ENCODE measurements at places on chromosomes 2 and 18.

GRCh38 chr18:2923464-2923863 is 76.7 kb downstream of the EMILIN2 start:
- DNase-seq = no peak

- DNase-seq = no peak
Measured at GRCh38 chr2:37552339-37552738, 119.1 kb downstream of the CDC42EP3 start.

DNA sequence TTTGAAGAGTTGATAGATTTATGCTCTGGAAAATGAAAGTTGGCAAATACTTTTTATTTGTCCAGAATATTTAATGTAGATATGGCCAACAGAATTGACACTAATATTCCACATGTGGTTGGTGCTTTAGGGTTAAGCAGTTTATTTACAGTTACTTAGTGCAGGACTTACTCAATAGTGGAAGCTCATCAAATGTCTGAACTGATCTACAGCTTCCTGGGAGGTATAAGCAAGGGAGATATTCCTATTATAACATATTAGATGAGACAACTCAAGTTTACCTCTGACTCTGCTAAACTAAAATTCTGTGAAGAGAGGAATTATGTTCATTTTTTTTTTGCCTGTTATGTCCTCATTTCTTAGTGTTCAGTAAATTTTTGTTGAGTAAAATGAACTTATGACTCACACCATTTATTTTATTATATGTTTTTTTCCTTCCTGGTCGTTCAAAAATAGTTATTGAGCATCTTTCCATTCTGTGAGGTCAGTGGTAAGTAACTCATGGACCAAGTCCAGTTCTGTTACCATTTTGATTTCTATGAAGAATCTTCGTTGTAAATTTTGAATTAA is 13.6 kb downstream of the ABI2 start:
- DNase-seq = no peak

DNA sequence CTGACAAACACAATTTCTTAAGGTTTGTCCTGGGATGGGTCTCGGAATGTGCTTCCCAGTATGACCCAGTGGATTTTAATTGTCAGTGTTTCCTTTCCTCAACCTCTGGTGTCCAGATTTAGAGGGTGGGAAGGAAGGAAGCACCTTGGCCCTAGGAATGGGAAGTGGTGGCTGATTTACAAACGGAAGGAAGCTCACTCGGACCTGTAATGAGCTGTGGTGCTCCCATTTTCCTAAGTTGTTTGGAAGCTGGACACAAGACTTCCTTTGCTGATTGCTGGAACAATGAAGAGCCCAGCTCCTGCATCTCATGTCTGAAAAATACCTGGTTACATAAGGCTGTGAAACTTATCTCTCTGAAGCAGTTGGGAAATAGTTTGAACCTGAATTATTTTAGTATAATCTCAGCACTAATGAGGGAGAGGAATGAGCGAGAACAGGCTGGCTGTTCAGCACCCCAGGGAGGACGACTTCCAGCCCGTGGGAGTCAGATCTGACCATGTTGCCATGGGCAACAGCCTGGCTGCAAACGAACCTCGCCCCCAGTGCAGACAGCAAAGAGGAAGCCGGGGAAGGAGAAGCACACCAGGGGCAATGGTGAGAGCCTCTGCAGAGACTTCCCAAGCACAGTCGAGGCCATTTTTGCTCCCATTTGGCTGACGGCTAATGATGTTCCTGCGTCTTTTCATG is 74.4 kb upstream of the ASB18 start:
- no peak for DNase-seq

GRCh38 chr2:176128982-176129796 is at the start of gene HOXD8:
TSS of gene HOXD8 (plus strand) at chr2:176129705. CDS start at chr2:176130367, 662 bp downstream.
- no peak for DNase-seq

DNA sequence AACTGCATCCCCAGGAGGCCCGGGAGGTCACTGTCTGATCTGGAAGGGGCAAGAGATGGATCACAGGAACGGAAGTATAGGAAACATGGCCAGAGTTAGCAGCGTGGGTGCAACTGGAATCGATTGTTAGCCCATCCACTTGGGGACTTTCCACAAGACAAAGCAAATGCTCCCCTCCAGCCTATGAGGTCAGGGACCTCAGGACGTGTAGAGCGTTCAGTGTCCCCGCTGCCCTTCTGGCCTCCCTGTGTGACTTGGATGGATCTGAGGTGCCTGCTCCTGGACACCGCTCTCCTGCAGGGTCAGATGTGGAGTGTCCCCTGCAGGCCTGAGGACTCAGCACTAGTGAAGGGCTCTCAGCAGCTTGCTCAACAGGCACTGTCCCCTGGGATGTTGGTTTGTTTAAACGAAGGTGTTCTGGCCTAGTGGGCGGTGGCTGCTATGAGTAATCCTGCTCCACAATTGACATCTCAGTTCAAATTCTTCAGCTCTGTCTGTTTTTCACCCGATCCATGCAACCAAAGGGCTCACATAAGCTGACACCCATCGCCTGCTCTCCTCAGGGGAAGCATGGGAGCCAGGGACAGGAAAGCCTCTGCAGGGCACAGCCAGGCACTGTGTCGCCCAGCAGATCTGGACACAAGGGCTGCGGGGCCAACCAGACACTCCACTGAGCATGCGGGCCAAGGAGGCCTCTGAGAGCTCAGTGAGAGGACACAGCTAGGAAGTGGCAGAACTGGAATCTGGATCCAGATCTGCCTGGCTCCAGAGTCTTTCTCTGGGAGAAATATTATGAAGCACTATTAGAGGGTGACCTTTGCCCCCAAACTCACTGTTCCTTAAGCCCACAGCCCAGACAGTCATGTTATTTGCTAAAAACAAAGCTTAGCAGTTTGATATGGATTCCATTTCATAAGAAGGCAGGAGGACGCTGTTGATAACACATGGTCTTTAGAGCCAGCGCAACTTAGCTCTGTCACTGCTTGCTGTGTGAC is 78.5 kb downstream of the RHOB start:
- DNase-seq = no peak

- no peak for DNase-seq
Measured at GRCh38 chr2:78614726-78615125, 410.8 kb upstream of the REG3G start.

DNA sequence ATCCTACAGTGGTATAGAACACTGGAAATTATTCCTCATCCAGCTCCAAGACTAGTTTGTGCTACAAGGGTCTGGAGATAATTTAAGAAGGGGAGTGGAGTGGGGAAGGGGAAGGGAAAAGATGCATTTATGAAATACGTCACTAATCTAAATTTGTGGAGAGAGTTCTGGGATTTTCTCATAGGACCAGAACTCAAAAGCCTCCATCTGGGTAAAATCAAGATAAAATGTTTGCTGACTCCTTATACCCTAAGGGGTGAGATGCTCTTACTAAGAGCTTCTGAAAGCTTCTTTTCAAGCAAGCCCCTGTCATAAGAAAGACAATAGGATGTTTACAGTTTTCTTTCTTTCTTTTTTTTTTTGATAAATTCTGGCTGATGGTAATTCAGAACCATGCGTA is 88.5 kb upstream of the RBMS1 start:
- no peak for DNase-seq

- no peak for DNase-seq
Measured at GRCh38 chr2:110731064-110731463, 1.3 kb upstream of the ACOXL start.

DNA sequence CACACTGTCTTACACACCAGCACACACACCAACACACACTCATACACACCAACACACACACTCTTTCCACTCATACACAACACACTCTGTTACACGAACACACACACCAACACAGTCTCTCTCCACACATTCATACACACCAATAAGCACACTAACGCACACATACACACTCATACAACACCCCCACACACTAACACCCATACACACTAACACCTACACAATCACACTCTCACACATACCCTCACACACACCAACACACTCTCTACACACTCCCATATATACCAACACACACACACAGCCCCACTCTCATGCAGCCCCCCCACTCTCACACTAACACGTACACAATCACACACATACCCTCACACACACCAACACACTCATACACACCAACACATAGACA is 123.8 kb downstream of the DYSF start:
- no peak for DNase-seq

- DNase-seq = no peak
Measured at GRCh38 chr2:28997237-28997846, 16.2 kb downstream of the TOGARAM2 start.

GRCh38 chr2:71067567-71068217 is 756 bp upstream of the NAGK start:
- DNase-seq = no peak

DNA sequence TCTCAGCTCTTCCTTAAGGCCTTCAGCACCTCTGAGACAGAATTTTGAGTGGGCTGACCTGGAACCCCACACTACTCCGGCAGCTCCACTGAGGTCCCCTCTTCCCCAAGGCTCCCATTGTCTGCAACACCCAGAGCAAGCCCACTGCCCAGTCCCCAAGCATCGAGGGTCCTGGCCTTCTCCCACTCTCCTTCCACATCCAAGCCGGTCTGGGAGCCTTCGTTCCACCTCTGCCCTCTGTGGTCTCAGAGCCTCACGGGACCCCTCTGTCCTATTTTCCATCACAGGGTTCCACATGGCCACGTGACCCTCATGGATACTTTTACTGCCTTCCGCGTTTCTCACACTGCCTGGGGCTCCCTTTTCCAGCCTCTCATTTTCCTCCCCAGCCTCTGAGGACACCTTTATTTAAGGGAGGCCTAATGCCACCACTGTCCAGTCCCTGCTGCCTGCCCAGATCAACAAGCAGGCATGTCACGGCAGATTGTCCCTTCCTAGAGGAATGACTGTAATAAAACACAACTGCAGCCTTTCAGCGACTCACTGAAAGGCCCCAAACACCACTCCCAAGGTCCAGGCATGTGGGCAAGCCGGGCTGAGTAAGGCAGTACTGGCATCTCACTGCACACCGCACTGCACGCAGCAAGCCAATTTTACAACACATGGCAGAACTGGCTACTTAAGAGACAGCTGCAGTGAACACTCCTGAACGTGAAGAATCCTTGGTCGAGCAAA is 7.9 kb upstream of the SALL3 start:
- no peak for DNase-seq

DNA sequence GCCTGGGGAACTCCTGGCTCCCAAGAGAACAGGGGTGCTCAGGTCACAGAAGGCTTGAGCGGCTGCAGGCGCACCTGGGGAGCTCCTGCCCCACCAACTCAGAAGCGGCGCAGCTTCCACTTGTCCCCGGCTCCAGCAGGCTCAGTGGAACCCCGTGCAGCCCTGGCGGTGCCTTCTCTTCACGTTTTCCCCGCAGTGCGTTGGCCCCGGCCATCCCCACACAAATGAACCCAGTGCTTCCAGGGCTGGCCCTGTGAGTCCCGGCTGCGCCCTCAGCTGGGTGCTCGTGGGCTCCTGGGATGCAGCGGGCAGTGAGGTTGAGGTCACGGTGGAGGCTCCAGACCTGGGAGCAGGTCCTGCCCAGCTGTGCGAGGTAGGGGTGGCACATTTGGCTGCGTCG is 17.9 kb upstream of the MBD2 start:
- no peak for DNase-seq

GRCh38 chr2:235643680-235644511 is 150.1 kb downstream of the AGAP1 start:
- no peak for DNase-seq

DNA sequence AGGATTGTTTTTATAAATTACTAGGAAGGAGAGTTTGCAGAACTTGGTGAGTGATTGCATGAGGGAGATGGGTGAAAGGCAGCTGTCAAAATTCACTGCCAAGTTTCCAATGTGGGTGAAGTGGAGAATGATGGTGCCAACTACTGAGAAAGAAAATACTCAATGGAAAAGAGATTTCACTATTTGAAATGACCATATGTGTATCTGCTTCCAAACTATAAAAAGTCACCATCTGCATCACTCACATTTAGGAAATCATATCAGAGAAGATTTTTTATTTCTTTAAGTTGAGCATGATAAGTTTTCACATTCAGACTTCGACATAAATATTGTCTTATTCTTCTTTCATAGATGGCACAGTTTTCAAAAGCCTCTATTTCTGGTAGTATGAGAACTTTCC is 570.0 kb upstream of the DSEL start:
- no peak for DNase-seq

DNA sequence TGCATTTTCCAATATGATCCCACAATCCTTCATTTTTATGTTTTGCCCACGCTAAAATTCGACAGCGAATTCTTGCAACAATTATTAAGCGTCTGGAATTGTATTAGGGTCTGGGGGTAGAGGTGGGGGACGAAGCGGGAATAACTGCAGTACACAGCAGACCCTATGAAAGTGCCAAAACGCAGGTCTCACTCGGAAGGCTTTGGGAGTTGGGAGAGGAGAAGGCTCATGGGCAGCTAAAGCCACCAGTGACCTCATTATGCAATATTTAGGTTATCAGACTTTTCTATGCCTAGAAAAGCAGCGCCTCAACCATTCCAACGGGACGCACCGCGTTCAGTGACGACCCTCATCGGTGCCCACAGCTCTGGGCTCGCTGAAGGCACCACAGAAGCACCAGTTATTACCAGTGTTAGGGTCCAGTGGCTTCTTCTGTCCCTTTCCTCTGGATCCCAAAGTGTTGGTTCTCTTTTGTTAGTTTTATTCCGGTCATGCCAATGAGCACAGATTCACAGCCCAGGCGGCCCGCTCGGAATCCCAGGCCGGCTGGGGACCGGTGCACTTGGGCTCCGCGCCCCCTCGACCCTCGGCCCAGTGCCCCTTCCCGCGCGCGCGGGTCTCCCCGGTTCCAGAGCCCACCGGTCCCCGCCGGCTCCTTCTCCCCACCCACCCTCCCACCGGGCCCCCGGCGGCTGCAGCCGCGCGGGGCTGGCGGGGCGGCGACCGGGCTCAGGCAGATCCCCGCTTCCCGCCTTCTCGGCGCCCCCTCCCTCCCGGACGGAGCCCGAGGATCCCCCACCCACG is 737 bp upstream of the MAPK4 start:
- DNase-seq = no peak

DNA sequence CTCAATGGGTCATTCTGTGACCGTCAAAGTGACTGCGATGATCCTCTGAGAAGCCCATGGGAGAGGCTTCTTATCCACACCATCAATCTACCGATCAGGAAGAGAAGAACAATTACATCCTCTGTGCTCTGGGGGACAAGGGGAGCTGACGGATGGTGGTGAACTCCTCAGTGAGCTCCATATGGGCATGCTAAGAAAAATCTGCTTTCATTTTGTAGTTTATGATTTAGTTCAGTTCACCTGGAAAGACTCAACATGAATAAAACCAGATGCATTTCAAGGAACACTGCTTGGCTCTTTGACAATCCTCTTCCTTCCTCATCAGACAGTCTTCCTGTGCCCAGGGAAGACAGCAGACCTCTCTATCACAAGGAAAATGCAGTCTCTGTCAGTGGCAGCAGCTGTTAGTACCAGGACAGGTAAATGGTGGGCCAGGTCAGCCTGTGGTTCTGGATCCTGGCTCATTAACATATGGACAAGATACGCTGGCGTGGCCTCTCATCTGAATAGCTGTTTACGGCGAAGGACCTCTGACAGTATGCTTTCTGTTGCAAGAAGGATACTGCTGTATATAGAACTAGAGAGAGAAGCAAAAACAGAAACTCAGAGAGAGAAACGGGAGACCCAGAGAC is 176.9 kb downstream of the BCL2 start:
- DNase-seq = no peak

DNA sequence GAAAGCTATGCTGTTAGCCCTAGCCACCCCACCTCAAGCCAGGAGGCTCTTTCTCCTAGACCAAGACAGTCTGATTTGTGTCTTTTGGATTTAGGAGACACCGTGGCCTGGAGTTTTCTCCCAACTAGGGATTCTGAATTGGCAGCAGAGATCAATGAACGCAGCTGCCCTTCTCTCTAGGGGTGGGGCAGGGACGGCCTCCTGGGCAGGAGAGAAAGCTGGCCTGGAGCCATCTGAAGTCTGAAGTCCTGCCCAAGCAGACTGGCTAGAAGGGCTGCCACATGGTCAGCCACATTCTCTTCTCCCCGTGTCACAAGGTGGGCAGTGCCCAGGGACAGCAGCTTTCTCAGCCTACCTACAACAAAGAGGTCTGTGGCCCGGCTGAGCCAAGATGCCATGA is 45.1 kb downstream of the PIEZO2 start:
- DNase-seq = no peak
